ENCODE measurements at places on chromosomes 12 and 14.

- no peak for DNase-seq
These were observed 96.9 kb upstream of the FGD4 start for GRCh38 chr12:32302218-32303173.

DNA sequence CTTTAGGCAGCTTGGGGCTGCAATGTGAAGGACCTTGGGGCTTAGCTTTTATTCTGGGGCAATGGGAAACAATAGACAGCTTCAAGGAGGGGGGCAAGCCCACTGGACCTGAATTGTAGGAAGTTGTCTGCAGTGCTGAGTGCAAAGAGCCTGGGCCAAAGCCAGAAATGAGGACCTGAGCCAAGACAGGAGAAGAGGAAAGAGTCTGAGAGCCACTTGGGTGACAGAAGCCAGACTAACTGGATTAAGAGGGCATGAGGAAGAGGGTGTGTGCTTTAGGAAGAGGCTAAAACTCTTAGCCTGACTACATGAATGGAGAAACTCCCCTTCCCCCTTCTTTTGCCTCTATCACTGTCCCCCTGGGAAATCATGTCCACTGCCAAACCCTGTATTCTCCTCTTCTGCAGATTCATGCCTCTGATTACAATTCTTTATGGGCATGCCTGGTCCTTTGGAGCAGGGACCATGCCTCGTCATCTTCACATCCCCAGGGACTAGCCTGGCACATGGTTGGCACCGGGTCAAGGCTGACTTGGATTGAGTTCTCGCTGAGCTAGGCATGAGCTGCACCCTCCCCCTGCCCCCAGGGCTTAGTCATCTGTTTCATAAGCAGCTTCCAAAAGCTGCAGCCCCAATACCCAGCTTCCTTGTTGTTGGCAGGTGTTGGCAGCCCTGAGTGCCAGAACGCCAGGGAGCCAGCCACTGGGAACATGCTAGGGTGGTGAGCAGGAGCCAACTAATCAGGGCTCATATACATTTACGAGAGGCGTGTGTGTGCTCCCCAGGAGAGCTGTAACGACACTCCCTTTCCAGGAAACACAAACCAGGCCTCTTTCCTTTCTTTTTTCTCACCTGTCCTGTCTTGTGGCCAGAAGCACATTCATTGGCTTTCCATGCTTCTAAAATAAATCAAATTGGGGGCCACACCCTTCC, 27.7 kb upstream of the JDP2 start:
- peak; percentile 92 for DNase-seq

DNA sequence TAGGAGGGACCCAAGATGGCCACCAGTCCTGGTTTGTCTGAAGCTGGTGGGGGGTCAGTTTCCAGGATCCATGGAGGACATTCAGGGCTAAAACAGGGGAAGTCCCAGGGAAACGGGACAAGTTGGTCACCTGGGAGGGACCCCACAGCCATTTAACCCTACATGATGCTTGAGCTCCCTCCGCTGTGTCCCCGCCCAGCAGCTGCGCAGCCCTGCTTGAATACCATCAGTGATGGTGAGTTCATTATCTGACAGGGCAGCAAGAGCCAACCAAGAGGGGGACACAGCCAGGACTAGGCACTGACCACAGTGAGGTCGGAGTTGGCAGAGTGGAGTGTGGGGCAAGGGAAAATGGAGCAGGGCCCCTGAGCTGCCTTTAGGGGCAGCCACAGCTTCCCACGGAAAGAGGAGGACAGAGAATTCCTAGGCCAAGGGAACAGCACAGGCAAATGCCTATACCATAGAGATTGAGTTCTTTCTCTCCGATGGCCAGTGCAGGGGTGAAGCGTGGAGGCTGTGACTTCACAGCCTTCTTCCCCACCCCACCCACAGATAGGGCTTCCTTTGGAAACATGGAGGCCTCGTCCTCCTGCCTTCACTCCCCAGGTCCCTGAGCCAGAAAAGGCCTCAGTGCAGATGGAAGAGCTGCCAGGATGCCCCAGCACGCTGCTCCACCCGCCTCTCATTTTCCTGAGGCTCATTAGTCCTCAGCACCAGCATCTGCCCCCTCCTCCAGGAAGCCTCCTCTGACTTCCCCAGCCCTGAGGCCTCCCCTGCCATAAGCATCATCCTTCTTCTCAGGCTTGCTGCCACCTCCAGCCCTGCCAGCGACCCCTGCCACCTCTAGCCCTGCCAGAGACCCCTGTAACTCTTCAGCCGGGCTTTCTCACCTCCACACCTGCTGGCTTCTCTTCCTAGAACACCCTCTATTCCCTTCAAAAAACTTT, 51.4 kb downstream of the CYP46A1 start:
- DNase-seq, result no peak

GRCh38 chr14:71438684-71439083, 493.5 kb upstream of the RGS6 start:
- DNase-seq, result no peak

GRCh38 chr12:121061831-121062230, 22.8 kb upstream of the OASL start:
- DNase-seq, result no peak

DNA sequence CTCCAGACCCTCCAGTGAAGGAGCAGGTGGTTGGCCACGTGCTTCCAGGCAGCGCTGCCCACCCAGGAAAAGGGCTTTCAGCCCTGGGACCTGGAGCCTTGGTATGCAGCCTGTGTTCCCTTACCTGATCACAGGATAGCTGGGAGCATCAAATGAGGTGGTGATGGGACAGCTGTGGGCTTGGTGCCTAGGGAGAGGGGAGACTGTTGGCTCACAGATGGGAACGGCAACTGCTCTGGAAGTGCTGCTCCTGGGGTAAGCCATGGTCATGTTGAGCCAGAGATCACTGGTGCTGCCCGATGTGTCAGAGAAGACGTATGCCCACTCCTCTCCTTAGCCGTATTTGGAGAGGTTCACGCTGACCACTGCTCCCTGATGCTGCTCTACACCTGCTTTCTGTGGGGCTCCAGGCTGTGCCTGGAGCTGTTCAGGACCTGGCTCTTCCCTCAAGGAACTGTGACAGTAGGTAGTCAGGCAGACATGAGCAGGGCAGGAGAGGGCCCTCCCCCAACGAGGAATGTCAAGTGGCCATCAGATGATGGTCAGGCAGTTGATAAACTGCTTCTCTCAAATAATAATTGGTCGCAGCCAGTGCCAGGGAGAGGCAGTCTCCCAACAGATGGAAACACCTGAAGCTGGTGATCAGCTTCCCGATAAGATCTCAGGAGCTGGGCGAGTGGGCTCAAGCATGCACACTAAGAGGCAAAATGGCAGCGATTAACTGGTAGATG, 2.8 kb upstream of the CYP46A1 start:
- peak; percentile 22 for DNase-seq

- DNase-seq, result no peak
These were observed 106.1 kb upstream of the ANO4 start for GRCh38 chr12:100688451-100688864.

- peak; percentile 80 for DNase-seq
These were observed at the start of gene DYRK4 for GRCh38 chr12:4562034-4562657. Gene DYRK4 (plus strand): TSS chr12:4562208. CDS start chr12:4562246, 38 bp downstream.

Data from left lobe of liver (tissue), 2 donors.